Ascending aorta (tissue), 2 donors: ENCODE measurements at places on chromosomes 5 and 9.

- H3K27ac ChIP-seq = no peak overlapping the region
- H3K4me1 ChIP-seq = no peaks in the 10 kb centered on the region
- DNase-seq = no peak
- H3K36me3 ChIP-seq = peaks cover 3% of the 10 kb centered on the region
- no peaks in the 10 kb centered on the region for H3K27me3 ChIP-seq
Observed at GRCh38 chr5:80181618-80182211, 74.1 kb downstream of the SERINC5 start.

DNA sequence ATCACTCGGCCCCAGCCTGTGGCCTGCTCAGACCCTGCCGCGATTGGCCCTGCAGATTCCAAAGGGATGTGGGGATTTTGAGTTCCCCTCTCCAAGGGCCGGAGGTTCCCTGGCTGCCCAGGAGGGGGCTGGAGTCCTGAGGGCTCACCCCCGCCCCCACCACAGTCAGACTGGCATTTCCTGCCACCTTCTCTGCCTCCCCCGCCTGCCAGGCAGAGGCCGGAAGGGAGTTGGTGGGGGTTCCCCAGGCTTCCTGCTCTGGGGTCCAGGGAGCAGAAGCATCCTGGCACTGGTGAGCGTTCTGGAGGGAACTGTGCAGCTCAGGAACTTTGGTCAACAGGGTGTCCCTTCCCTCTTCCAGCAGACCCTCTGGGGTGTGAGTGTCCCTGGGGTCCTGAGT, 70.6 kb downstream of the RXRA start:
- H3K4me3 ChIP-seq = peak overlapping the region; percentile 4
- peak overlapping the region; percentile 63 for H3K27ac ChIP-seq

- DNase-seq = no peak
- no peak overlapping the region for H3K27ac ChIP-seq
- H3K4me3 ChIP-seq = no peak overlapping the region
Observed at GRCh38 chr5:33736510-33736909, 155.3 kb downstream of the ADAMTS12 start.

- peak overlapping the region; percentile 88 for H3K27ac ChIP-seq
- H3K4me3 ChIP-seq = no peak overlapping the region
- no peak for DNase-seq
- no peaks in the 10 kb centered on the region for H3K36me3 ChIP-seq
Observed at GRCh38 chr5:137887831-137888230, 1.4 kb upstream of the PKD2L2 start.
